ENCODE measurements at places on chromosomes 11 and 22. TPM values are rescaled to one million over a fixed set of nuclear protein-coding genes. Genes with fewer than 3 reads are reported as not detected.

DNA sequence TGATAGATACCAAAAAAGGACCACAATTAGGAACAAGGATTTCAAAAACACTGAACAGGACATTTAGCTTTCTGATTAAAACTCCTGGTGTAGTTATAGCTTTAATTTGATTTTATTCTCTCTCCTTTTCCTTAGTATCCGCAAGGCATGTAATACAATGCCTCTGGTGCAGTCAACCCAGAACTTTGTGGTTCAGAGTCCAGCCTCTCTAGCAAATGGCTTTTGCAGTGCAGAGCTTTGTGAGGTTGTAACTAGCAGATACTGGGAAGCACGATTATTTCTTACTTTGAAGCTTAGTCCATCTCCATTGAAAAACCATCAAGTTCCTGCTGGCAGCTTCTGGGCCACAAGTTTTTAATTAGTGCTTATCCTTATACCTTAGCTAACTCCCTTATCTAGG, 79.8 kb downstream of the GRIA4 start:
- DNase-seq: no peak

DNA sequence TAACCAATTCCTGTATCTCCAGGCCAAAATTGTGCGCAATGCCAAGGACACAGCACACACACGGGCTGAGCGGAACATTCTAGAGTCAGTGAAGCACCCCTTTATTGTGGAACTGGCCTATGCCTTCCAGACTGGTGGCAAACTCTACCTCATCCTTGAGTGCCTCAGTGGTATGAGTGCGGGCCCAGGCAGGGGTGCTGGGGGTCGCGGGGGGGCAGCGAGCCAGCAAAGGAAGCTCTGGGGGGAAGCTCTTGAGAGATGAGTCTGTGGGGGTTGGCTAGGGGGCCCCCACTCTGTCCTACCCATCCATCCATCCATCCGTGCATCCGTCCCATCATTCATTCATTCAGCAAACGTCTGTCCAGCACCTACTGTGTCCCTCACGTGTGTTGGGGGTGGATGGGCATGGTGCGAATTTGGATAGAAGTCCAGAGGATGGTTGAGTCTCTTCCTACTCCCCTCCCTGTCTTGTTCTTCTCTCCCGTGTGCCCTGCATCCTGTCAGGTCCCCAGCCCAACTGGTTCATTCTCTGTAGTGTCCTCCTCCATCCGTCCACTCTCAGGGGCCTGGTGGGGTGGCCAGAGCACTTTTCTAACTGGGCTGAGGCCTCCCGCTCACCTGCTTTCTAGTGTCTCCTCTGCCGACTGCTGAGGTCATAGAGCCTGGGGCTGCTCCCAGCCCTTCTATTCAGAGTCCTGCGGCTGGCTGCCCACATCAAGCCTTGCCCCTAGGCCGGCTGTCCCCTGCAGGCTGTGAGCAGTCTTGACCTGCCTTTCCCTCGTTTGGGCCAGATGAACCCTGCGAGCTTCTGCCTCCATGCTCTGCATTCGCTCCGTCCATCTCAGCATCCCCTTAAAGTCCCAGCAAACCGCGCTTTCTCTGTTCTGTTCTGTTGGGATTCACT, 3.3 kb downstream of the RPS6KB2 start:
- no peak for DNase-seq

DNA sequence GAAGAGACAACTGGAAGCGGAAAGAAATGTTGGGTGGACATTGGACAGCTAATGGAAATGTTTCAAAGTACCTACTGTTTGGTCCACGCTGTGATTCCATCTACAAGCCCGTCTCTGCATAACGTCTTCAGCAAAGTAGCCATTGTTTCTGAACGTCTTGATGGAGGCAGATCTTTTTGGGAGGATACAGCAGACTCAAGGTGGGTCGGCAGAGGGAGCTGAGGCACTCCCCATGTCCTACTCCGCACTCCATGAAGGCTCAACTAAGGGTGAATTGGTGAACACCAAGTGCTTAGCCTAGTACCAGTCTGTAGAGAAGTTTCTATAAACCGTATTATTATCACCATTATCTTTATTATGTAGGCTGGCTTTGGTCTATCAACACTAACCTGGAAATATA, 45.8 kb downstream of the PRR5L start:
- DNase-seq: no peak

DNA sequence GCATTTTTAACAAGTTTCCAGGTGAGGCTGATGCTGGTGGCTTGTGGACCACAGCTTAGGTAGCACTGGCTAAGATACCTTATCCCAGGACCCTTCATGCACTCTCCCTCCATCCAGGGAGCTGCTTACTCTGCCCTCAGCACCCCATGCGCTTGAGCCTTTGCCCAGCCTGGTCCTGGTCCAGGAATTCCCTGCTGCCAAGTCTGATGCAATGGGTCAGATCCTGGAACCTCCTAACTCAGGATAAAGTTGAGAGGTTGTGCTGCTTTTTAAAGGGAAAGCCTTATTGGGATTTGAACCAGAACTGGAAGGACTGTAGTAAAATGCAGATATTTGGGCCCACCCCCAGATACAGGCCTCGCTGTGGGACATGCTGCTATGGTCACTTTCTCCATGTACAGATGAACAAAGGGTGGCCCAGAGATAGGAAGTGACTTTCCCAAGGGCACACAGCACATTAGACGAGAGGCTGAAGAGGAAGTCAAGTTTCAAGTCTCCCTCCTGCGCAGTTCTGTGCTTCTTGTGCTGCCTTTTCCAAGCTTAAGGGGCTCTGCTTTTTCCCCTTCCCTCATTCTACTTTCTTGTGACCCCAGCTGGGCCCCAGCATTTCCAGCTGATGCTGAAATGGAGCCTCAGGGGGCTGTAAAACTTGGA, 824 bp upstream of the LGALS12 start:
- DNase-seq: no peak

- DNase-seq: no peak
These were observed 2.7 kb upstream of the ZNF74 start for GRCh38 chr22:20391222-20391621.

DNA sequence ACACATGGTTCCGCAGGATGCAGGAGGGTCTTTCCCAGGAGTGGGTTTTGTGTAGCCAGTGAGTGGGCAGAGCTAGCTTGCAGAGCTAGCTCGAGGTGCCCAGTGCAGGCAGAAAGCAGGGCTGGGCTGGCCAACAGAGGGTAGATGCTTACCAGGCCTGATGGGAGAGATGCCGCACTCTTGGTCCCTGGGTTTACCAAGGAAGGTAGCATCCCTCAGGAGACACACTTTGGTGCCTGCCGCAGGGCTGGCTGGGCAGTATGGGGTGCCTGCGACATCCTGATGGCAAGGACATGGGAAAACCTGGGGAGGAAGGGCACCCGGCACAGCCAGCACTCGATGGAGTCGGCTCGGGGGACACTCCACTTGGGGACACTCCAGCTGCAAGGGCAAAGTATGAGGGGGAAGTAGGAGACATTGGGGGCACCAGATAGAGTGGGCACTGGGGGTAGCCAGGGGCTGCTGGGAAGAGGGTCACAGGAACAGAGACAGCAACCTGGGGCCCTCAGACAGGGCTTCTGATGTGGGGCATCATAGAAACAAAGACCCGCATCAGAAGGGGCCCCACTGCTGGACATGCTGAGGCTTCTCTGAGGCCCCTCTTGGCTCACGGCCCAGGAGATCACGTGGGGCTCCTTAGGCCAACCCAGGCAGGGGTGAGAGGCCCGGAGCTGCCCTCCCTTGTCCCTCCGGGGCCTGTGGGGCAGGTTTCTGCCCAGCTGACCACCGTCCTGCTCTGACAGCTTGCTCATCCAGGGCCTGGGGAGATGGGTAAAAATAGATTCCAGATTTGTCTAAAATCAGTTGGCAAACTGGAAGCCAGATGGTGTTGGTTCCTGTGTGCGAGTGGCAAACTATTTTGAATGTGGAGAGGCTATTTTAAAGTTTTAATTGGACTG, 89.8 kb downstream of the MORC2 start:
- DNase-seq: no peak

DNA sequence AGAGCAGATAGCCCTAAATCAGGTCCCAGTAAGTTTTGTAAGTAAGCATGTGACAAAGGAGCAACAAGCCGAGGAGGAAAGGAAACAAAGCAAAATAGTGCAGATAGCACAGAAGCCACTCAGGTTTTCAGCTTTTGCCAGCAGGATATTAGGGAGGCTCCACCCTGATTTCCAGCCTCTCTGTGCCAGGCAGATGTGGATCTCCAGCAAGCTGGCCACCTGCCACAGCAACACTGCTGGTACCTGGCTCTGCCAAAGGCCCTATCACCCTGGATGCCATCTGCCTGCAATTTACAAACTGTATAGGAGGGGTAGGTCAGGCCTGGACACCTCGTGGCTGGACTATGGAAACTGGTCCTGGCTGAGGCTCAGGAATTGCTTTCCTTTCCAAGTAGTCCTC, 12.2 kb upstream of the NNMT start:
- no peak for DNase-seq

DNA sequence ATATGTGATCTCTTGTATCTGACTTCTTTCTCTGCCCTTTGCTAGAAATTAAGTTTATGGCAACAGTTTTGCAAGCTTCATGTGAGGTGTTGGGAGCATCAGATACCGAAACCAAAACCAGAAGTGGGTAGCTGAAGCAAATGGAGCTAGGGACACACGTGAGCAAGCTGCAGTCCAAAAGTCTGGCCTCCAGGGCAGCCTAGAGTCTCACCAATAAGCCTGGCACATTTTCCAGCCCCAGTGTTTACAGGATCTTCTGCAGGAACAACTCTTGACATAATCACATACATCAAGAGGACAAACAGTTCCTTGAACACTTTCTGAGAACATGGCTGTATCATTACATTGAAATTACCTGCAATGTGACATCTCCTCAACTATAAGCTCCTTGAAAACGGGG, 114.1 kb downstream of the LARGE1 start:
- no peak for DNase-seq

DNA sequence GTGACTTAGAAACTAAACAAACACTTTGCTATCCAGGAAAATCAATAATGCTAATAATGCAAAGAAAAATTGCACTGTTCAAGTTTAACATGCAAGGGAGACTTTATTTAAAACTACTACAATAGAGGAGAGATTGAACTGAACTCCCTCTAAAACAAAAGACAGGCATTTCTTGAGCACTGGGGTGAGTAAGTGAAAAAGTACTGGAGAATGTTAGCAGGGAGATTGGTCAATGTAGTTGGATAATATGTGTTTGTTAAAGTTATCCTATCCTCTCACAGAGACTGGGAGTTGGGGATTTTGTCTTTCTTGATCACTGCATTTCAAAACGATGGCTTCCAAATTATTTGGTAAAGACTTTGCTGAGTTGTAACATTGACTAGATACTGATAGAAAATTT, 77.6 kb downstream of the LUZP2 start:
- DNase-seq: no peak

DNA sequence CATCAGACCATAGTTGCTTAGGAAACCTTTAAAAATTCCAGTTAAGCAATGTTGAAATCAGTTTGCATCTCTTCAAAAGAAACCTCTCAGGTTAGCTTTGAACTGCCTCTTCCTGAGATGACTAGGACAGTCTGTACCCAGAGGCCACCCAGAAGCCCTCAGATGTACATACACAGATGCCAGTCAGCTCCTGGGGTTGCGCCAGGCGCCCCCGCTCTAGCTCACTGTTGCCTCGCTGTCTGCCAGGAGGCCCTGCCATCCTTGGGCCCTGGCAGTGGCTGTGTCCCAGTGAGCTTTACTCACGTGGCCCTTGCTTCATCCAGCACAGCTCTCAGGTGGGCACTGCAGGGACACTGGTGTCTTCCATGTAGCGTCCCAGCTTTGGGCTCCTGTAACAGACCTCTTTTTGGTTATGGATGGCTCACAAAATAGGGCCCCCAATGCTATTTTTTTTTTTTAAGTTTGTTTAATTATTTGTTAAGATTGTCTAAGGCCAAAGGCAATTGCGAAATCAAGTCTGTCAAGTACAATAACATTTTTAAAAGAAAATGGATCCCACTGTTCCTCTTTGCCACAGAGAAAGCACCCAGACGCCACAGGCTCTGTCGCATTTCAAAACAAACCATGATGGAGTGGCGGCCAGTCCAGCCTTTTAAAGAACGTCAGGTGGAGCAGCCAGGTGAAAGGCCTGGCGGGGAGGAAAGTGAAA, 73.4 kb downstream of the NCAPD3 start:
- DNase-seq: no peak

DNA sequence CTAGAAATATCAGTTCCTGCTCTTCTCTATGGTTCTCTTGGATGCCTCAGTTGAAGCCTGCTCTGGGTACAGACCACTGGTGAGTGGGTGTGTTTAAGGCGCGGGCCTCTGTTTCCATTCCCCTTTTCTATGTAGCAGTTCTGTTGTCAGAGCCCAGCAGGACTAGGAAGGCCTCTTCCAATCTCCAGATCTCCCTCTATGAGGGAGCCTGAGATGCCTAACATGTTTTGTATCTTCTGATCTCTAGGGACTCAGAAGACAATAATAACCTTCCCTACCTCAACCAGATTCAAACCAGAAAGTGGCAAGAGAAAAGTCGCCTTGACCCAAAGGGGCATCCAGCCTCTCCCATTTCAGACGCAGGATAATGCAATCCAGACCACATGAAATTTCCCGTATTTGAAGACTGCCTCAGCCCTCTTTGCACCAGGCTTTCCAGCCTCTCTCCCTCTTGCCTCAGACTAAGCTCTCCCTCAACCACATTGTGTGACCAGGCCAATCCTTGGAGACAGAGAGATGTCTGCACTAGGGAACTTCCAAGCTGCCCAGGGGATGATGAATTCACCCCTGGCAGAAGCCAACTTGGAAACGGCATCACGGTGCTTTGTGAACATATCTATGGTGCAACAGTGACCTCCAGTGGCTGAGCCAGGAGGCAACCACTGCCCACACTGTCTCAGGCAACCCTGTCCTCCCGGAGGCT, 150.1 kb upstream of the UBASH3B start:
- peak; percentile 6 for DNase-seq

The MLC1 gene
- total RNA-seq: 1.1 TPM

The TCF20 gene
- 101 TPM for total RNA-seq

The MRGPRX3 gene
- total RNA-seq: not detected

The PHETA2 gene
- total RNA-seq: 1.8 TPM
